ENCODE measurements at places on chromosomes 3 and 15.

GRCh38 chr3:109728861-109729494 lies 391.6 kb upstream of the DPPA4 start:
- DNase-seq: no peak

- no peak for DNase-seq
Measured at GRCh38 chr3:71977525-71977924, 192.6 kb upstream of the PROK2 start.

DNA sequence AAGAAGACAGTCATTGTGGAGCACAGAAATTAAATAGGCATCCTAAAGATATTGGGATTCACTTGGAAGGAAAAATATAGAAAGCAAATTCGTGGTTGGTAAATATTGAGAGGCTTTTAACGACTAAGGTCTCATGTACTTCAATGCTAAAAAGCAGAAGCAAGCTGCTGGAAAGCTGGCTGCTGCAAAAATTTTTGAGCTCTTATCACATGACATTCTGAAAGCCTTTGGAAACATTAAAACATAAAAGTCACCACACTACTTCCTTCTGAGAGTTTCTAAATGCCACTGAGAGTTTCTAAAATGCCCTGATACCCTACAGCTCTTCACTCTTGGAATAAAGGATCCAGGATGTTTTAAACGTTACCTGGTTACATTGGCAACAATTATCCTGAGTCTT lies 39.0 kb upstream of the CBLB start:
- peak; percentile 5 for DNase-seq

DNA sequence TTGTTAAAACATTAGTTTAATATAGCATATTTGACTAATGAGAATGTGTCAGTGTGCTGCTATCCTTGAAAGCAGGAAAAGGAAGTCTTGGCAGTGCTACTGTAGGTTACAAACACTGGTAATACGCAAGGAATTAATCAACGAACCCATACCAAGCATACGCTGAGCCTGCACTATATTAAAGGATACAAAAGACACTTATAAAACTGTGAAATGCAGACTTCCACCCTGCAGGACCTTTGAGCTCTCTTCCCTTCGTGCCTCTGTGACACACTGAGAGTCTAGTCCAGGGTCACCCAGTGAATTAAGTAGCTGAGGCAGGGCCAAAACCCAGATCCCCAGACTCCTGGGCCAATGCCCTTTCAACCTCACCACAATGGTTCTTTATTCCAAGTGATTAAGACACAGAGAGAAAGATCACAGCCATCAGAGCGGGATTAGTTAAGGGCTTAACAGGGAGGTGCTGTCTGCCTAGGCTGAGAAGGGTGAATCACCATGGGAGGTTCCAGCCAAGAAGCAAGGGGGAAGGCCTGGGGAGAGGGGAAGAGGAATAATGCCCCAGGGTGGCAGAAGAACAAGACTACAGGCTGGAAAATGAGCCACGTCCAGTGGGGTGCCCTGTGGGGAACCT lies 6.8 kb downstream of the ANXA2 start:
- DNase-seq: no peak

- DNase-seq: no peak
Measured at GRCh38 chr3:133983576-133984560, 45.9 kb downstream of the SLCO2A1 start.

DNA sequence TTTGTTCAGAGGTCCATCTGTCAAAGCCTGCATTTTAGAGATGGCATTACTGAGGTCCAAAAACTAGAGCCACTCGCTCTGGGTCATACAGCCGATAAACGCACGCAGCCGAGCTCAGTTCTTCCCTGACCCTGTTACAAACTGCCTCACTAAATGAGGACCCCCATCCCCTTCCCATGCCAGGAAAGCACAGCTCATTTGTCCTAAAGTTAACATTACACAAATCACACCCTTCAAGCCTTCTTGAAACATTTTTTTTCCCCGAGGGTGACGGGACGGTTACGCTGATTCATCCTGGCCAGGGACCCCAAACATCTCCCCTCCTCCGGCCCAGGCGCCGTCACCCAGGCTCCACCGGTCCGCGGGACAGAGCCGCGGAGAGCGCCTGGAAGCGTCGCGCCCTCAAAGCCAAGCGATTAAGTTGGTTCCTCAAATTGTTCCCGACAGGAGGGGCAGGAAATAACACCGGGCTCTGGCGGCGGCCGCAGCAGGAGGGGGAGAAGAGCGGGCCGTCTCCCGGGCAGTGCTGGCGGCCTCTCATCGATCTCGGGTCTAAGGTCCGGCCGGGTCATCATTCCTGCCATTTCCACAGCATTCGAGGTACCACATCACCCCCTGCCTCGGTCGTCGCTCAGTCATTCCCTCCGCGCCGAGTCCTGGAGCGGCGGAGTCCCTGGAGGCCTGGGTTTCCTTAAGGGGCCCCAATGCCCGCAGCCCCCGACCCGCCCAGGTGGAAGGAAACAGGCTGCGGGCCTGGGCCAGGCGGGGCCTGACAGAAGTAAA lies 619 bp upstream of the CMTM8 start:
- peak; percentile 10 for DNase-seq

DNA sequence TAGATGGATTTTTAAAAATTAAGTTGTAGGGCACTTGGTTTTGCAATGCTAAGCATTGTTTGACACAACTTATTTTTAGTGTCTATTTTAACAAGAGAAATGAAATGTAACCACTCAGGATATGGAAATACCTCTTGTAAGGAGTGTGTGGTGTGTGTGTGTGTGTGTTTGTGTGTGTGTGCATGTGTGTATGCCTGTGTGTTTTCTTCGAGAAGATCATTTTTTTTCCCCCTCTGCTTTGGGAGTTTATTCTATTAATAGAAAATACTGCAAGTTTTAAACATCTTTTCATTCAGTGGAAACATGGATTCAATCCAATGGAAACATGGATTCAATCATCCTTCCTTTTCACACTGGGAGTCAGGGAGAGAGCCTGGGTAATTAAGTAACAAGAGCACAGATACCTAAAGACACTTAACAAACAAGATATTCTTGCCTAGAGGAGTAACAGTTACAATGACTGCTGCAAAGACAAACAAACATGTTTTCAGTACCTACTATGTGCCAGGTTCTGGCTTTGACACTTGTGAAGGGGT lies 567.2 kb upstream of the TBL1XR1 start:
- DNase-seq: no peak

DNA sequence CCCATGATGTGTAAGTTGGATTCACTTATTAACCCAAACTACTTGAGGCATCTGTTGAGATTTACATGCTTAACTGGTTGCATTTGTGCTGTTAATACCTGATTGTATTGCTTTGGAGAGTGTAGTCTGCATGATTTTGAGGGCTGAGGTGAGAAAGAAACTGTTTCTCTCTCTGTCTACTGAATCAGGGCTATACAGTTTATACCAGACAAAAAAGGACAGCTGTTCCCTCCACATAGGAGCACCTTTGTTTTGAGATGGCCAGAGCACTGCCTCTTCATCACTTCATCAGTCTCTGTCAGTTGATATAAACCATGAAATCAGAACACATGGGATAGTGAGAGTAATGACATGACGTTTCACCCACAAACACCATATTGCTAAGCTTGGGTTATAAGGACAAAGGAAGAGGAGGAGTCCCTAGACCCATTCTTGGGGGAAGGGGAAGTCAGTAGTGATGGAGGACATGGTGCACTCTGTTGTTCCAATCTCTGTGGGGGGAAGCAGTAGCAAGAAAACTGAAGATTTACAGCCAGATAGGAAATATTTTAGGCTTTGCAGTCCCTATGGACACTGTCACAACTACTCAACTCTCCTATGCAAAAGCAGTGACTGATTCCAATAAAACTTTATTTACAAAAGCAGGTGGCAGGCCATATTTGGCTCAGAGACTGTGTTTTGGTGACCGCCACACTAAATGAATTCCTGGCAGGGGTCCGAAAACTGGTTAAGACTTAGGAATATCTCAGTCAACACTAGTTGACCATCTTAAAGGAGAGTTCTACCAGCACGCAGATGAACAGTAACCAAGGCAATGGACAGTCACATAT lies 123.9 kb upstream of the NR2E3 start:
- DNase-seq: no peak

DNA sequence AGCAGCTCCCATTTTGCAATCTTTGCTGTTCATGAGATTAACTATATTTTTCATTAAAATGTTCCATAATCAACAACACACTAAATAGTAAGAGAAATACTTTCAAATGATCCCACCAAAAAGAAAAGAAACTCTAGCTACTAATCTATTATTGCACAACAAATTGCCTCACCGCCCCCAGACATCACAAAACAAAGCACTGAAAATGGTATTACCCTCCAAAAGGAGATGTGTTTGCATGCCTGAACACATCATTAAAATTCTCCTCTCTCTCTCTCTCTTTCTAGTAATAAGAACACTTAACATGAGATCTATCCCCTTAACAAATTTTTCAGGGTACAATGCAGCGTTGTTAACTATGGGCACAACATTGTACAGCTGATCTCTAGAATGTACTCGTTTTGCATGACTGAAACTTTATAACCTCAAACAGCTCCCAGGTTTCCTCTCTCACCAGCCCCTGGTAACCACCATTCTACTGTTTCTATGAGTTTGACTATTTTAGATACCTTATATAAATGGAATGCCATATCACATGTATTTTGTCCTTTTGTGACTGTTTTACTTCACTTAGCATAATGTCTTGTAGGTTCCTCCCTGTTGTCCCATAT lies 33.1 kb downstream of the WNT5A start:
- DNase-seq: no peak

DNA sequence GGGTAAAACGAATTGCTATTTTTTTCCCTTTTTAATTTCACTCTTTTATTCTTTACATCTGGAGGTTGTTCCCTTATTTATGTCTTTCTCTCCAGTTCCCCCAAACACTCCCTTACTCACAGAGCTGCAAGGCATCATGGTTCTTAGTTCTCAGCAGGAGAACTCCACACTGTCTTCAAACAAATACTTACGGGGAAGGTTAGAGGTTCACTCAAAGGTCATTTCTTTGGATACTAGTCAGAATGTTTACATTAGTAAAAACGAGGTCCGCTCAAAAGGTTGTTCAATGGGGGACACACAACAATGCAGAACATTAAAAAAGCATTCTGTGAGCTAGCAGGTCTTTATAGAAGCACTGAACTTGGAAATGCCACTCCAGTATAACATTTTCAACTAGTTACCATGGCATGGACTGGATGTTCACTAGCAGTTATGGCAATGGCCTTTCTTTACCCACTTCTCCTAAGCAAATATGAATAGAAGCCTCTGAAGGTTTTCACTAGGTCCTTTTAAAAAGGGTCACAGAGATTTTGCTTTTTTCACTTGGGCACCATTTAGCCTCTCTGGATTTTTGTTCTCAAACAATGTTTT lies 201.7 kb downstream of the MEIS2 start:
- DNase-seq: no peak

GRCh38 chr3:117084739-117085270 lies 375.2 kb downstream of the TUSC7 start:
- DNase-seq: no peak

DNA sequence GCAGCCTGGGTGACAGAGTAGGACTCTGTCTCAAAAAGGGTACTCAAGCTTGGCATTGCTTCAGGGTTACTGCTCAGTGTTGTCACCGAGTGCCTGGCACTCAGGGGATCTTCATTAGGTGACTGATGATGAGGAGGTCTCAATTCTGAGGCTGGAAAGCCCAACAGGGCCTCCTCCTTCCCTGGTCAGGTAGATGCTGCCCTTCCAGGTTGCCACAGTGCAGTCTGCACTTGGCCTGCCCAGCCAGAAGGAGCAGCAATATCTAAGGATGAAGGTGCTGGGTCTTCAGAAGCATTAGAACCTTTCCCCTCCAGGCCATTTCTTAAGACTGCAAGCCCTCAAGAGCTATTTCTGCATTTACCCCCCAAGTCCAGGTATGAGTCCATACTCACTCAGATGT lies 42.0 kb downstream of the PGPEP1L start:
- no peak for DNase-seq

GRCh38 chr3:122014741-122015140 lies 7.3 kb downstream of the ILDR1 start:
- DNase-seq: peak; percentile 59

GRCh38 chr3:51934139-51934850 lies 7.4 kb downstream of the RRP9 start:
- no peak for DNase-seq

DNA sequence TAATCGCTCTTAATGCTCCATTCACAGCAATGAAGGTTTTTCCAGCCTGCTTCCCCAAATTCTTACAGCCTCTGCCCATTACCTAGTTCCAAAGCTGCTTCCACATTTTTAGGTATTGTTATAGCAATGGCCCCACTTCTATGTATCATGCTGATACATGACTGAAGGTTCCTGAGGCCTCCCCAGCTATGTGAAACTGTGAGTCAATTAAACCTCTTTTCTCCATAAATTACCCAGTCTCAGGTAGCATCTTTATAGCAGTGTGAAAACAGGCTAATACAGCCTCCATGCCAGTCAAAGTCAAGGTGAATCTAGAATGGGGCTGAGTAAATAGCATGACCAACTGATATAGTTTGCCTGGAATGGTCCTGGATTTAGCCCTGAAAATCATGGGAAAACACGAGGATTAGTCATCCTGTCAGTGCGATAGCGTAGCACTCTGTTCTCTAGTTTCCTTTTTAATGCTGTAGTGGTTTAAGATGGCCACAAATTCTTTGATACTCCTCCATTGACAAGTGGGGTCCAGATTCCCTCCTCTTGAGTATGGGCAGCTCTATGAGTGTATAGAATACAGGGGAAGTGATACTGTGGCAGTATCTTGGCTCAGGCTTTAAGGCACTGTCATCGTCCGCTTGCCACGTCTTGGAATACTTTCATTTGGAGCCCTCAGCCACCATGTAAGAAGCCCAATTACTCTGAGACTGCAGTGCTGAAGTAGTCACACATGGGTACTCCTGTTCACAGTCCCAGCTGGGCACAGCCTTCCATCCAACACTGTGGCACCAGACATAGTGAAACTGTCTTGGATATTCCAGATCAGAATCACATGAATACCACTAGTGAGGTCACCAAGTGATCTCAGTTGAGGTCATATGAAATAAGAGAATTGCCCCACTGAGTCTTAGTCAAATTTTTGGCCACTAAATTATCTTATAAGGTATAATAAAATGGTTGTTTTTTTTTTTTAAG lies 94.0 kb upstream of the PLCL2 start:
- DNase-seq: no peak

GRCh38 chr3:83500422-83500821 lies 1458.4 kb upstream of the CADM2 start:
- DNase-seq: no peak

DNA sequence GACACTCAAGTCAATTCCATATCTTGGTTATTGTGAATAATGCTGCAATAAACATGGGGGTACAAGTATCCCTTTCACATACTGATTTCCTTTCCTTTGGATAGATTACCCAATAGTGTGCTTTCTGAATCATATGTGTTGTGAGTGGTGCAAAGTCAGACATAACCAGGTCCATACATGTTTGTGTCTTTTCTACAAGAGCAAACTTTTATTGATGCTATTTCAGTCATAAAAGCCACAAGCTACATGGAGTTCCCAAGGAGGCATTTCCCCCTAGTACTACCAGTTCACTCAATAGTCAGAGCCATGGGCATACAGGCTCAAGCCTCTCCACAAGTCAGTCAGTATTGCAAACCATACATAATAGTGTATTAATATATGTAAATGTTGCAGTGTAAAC lies 10.1 kb downstream of the CEP63 start:
- DNase-seq: no peak

GRCh38 chr3:33438284-33438668 lies 1.9 kb downstream of the UBP1 start:
- DNase-seq: no peak

Measured in germinal center (tissue), 1 donor.